T-helper 9 cell (primary cell): ENCODE measurements at places on chromosomes 3 and 15.

DNA sequence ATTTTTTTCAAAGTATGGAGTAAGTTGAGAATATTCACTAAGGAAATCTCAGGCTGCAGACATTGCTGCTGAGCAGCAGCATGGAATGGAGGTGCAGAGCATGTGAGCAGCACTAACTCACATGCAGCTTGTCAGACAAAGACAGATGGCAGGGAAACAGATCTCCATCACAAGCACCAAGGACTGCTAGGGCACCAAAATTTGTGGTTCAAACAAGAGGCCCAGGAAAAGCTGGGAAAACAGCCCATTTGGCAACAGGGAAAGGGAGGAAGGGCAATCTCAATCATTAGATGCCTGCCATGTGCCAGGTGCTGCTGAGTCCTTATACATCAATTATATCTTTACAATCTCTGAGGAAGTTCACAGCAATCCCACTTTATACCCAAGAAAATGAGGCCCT is 47.2 kb upstream of the EIF1B start:
- DNase-seq = no peak

- no peak for DNase-seq
Measured at GRCh38 chr15:83164771-83165404, 42.7 kb downstream of the HDGFL3 start.

DNA sequence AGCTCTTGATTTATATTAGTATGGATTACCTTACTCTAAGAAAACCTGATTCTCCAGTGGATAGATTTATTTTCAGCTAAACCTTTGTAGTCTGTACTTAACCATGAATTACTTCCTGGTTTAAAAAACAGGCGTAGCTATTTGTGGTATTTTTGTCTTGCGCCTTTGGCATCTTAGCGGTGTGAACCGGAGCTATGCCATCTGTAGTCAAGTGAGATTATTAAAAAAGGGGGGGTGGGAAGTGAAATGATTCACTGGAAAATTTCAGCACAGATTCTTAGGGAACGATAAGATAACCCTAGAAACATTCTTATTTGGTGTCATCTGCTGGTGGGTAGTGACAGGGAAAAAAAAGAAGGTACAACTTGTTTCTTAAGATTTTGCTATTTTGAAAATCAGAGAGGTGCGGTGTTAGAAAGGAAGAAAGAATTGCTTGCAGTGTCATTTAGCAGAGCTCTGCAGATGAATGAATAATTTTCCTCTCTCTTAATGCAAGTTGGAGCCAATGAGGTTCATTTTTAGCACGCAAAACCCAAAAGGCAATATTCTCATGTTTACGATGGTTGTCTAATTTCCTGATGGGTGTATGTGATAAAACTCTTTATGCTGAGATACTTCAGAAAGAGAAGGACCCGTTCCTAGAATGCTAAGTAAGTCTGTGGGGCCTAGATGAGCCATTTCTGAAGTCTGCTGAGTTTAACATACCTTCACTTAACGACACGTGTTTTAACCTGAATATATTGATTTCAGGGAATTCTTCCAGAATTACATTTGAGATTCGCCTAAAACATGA is 44.0 kb downstream of the PSMD6 start:
- no peak for DNase-seq

DNA sequence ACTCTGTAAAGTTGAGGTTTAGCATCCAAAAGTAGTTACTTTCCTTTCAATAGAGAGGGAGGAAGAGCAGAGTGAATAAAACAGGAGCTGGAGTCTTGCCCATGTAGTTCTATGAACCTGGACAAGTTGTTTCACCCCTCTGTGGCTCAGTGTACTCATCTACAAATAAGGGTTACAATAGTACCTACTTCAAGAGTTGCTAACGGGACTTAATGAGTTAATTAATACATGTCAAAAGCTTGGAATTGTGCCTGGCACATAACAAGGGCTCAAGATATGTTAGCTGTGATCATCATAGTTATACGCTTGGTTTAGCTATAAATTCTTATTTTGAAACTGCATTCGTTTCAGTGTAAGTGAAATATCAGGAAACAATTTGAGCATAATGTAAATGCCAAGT is 388.5 kb upstream of the THBS1 start:
- DNase-seq = no peak

- no peak for DNase-seq
Measured at GRCh38 chr15:98719137-98719740, 70.9 kb downstream of the IGF1R start.

DNA sequence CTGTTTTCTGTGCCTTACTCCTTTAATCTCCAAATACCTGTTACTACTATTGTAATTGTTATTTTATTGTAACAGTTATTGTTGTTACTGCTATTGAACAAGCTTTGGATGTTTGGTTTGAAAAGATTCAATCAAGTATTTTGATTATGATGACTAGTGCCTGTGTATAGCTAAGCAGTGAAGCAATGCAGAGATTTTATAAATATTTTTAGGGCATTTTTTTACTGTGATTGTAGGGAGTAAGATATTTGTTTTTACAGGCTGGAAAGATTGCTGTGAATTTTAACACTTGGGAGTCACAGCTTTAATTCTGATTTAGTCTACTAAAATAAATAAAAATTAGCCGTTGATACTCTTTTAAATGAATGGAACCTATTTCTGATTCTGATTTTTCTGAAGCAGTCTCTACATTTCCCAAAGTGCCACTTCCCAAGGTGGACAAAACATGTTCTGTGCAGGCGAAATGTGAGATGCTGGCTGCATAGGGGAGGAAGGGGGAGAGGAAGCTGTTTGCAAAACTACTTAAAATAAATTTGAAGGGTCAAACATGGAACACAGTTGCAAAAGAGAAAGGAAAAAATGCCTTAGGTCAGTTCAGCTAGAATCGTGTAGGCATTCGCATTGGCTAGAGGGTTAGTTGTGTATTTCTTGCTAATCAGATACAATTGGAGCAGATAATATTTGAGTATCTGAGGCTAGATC is 25.7 kb downstream of the EEFSEC start:
- no peak for DNase-seq

GRCh38 chr3:173128633-173129032 is 12.4 kb downstream of the SPATA16 start:
- no peak for DNase-seq
